ENCODE measurements at places on chromosomes 16 and 17.

- no peak for DNase-seq
Measured at GRCh38 chr17:81156866-81157805, 8.2 kb upstream of the PVALEF start.

- no peak for DNase-seq
Measured at GRCh38 chr17:78885956-78886355, 17.0 kb downstream of the CEP295NL start.

- no peak for DNase-seq
Measured at GRCh38 chr16:27700304-27700995, 150.5 kb downstream of the KATNIP start.

- no peak for DNase-seq
Measured at GRCh38 chr16:383326-384051, 1.7 kb upstream of the PGAP6 start.

- DNase-seq = no peak
Measured at GRCh38 chr17:73650140-73650539, 5.9 kb upstream of the SDK2 start.

DNA sequence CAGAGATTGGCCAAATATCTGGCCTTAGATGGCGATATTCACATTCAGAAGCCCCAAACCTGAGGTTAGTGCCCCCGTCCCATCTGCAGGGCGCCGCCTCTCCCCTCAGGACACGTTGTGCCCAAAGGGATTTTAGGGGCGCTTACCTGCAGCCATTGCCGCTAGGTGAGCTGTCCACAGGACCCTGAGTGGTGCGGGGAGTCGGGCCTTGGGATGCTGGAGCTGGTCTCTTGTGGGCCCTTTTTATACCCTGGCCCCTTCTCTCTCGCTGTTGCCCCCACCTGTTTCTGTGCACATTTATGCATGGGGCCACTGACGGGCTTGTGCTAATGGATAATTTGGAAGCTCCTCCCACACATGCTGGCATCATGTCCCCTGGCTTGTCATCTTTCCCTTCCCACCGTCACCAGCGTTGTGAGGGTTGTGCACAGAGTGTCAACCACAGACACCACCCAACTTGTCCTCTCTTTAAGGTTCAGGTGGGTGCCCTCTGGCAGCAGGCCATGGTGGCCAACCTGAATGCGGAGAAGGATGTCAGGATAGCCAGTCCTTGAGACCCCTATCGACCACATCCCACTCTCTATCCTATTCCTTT lies at the start of gene CSHL1:
TSS of gene CSHL1 (minus strand) at position 218 of the 595 bp plus-strand sequence. CDS start at position 156, 62 bp downstream.
- DNase-seq = no peak

DNA sequence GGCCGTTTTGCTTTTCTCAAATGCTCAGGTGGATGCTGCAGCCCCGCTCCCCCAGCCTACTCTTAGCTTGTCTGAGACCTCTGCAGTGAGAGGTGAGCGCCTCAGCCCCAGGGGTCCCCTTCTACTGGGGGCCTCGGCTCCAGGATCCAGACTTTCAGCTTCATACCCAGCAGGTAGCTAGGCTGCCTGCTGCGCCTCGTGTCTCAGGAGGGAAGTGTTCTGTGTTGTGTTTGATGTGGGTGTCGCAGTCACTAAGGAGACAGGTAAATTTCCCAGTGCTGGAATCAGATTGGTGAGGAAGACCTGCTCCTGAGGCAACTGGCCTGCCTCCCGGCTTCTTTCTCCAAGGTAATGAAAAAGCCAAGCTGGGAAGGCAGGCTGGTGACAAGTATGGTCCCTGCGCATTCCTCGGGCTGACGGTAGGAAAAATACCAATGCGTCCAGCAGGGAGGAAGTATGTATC lies 604.0 kb upstream of the SALL1 start:
- no peak for DNase-seq
